ENCODE measurements at places on chromosomes 5 and 9.

- DNase-seq = no peak
Measured at GRCh38 chr5:91127456-91128081, 255.5 kb downstream of the ARRDC3 start.

GRCh38 chr9:12640866-12641636, 52.1 kb upstream of the TYRP1 start:
- DNase-seq = no peak

- no peak for DNase-seq
Measured at GRCh38 chr5:151168602-151169344, 11.2 kb upstream of the ANXA6 start.

DNA sequence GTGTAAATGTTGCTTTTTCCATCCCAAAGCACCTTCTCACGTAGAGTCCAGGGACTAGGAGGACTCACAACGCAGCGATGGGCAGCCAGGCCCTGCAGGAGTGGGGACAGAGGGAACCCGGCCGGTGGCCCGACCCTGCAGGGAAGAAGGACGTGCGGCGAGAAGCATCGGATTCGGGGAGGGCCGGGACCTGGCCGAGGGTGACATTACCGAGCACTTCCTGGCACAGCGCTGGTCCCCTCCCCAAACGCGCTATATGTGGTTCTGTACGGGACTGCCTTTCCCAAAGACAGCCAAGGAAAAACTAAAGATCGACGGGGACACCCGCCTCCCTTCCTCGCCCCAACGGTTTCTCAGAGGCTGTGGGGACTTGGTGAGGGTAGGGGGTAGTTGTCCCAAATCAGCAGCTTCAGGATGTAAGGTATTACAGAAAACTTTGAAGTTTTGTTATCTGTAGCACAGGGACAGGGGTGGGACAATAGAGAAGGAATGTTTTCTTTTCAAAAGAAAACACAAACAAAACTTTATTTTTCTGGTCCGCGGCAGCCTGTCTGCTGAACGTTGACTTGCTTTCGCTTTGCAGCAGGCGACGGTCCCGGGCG, 887 bp upstream of the MAP3K1 start:
- DNase-seq = peak; percentile 56

GRCh38 chr9:131986576-131986975, 93.1 kb downstream of the MED27 start:
- no peak for DNase-seq

DNA sequence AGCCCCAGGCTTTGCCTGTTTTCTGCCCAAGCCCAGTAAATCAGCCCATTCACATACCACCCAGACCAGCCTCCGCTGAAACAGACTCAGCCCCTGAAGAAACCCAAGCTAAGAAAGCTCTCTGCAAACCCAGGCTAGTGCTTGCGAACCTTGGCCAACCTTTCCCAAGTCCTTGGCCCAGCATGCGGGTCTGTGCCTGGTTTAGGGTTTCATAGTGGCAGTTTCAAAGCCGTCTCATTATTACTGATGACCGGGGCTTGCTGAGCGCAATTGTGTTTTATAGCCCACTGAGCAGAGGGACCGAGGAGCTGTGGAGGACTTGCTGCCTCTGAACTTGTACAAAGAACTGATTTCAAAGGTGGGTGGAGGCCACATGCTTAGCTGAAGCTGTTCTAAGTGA, 584.3 kb downstream of the BNC2 start:
- no peak for DNase-seq

DNA sequence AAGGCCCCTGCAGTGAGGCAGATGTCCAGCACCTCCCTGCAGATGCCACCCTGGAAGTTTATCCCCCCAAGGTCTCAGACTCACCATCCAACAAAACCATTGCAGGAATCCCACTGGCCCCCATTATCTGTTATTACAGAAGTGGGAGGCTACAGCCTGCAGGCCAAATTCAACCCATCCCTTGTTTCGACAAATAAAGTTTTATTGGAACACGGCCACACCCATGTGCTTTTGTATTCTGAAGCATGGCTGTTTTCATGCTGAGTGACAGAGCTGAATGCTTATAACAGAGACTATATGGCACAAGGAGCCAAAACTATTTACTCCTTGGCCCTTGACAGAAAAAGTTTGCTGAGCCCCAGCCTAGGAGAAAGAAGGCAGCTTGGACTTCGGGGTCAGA, 428.8 kb downstream of the CDK5RAP2 start:
- no peak for DNase-seq
